ENCODE measurements at places on chromosomes 16 and 17.

DNA sequence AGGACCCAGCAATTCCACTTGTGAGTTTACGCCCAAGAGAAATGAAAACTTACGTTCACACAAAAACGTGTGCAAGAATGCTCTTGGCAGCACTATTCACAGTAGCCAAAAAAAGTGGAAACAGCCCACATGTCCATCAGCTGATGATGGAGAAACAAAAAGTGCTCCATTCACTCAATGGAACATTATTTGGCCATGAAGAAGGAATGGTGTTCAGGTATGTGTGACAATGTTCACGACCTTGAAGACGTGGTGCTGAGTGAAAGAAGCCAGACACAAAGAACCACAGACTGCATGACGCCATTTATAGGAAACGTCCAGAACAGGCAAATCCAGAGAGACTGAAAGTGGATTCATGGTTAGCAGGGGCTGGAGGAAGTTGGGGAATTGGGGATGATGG is 84.9 kb downstream of the ZDHHC7 start:
- no peak for DNase-seq

- DNase-seq, result peak; percentile 56
Measured at GRCh38 chr16:74297145-74297665, 591 bp downstream of the PSMD7 start.

DNA sequence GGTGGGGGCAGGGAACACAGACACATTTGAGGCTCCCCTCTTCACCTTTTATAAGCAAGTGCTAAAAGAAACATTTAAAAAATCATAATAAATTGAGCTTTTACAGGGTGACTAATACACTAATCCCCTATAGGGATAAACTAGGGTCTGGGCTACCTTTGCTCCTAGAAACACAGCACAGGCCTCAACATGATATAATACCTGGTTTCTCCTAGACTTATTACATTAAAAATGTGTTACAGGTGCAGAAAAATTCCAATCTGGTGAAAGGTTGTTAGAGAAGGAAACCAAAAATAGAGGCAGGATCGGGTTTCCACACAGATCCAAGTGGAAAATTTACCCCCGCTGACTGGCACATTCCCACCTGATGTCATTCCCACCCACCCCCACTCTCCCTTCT is 124.7 kb upstream of the NOG start:
- DNase-seq, result no peak

DNA sequence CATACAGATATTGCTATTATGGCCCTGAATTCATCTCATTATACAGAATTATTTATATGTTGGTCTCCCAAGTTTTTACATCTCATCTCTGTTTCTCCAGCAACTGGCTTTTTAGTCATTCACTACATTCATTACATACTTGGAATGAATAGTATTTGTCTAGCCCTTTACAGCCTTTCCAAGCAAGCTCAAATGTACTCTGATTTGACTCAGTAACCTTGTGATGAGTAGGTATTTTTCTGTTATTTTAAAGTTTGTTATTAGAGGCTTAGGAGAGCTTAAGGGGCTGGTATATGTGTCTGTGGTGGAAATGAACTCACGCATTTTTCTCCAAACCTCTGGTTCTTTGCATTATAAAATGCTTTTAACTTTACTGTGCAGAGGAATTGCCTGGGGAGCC is 224.7 kb downstream of the SNX29 start:
- DNase-seq, result no peak

DNA sequence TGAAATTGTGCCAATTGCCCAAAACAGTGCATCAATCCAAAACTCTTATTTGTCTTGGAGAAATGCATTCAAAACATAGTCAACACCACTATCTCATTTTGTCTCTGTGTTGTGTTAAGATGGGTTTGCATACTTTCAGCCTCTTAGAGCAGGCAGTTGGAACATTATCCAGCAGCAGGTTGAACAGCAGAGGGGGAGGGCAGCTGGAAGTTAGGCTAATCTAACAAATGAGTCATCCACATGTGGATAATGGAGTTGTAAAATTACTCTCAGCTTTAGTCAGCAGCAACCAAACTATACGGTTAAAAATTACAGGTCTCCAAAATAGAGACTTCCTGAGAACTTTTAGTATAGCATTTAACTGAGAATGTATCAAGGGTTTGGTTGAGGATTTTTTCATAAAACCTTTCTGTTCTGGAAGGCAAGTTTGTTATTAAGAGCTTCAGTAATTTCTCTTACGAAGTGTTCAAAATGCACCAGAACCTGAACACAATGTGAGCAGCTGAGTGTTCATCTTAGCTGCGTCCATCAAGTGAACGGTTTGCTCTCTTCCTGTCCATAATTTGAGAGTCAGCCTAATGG is 46.3 kb downstream of the PRKCA start:
- DNase-seq, result peak; percentile 26

GRCh38 chr17:9521062-9521461 is 54.6 kb downstream of the STX8 start:
- DNase-seq, result no peak

DNA sequence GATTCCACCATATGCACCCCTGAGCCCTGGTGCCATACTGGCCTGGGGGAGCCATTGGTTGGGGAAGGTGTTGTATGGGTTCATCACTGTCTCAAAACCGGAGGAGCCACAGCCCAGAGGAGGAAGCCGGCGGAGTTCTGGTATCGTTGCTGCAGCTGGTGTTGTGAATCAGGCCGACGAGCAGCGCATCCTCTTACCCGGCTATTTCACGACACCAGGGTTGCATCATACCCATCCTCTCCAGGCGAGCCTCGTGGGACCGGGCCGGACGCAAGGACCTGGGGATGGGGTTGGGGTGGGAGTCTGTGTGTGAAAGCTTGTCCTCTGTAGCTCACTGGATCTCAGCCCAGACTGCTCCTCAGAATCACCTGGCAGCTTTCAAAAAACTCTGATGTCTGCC is 6.6 kb upstream of the SLC12A3 start:
- no peak for DNase-seq

GRCh38 chr17:65485388-65486299 is 75.8 kb downstream of the AXIN2 start:
- no peak for DNase-seq

DNA sequence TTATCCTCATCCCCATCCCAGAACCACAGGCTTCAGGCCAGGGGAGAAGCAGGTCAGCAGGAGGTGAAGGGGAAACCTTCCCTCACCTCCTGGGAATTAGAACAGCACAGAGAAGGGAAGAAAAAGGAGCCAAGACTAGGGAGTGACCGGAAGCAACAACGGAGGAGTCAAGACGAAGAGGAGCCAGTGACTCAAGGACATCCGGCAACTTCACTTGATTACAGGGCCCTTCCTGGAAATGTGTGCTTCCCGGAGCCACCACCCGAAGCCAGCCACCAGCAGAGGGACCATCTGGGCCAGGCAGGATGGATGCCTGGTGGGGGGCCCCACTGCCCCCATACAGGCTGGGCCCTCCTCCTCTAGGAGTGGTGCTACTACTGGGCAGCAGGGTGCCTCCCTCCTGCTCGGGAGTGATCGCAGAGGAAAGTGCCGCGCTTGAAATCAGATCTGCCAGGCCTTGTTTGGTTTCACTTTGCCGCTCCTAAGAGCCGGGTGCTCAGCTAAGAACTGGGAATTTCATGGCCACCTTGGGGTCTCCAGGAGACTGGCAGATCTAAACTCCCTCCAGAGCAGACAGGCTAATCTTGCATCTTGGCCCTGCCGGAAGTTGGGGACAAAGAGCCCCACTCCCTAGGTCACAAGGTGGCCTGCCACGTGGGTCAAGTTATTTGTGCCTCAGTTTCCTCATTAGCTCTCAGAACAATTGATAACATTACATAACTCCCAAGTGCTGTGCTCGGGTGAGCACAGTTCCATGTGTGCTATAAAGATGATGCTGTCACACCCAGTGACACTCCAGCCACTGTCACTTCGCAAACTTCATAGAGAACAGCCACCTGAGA is 6.6 kb downstream of the CDC42EP4 start:
- no peak for DNase-seq

DNA sequence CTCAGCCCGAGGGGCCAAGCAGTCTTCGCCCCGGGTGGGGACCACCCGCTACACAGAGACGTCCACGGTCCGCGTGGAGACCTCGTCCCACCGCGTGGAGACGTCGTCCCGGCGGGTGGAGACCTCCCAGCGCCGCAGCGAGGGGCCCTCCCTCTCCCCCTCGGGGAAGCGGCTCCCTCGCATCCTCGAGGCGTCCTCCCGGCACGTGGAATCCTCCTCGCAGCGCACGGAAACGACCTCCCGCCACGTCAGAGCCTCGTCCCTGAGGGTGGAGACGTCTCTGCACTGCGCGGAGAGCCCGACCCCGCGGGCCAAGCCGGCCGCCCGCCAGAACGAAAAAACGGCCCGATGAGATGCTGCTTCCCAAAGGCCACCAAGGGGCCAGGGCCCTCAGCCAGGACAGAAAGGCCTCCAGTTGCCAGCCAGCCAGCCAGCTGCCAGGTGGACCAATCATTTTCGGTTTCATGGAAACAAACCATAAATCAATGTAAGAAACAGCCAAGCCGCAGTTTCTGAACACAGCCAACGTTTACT is 424 bp downstream of the C17orf100 start:
- no peak for DNase-seq

DNA sequence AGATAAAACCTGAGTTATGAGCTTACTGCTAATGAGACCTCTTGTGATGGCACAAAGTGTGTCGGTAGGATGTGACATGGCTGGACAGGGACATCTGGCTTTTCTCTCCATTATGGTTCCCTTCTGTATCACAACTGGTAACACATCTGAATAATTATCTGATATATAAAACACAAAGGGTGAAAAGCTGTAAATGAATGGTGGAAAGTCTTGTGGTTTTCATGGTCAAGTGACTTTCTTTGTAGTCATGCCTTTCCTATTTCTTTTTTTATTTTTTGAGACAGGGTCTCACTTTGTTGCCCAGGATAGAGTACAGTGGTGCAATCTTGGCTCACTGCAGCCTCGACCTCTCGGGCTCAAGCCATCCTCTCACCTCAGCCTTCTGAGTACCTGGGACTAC is 35.3 kb upstream of the ZFHX3 start:
- DNase-seq, result no peak

GRCh38 chr16:35711435-35711834 is 2252.0 kb downstream of the TP53TG3F start:
- no peak for DNase-seq

GRCh38 chr17:70891306-70891705 is 722.0 kb downstream of the KCNJ2 start:
- no peak for DNase-seq

GRCh38 chr17:36736201-36737156 is 135.1 kb downstream of the MRM1 start:
- no peak for DNase-seq

DNA sequence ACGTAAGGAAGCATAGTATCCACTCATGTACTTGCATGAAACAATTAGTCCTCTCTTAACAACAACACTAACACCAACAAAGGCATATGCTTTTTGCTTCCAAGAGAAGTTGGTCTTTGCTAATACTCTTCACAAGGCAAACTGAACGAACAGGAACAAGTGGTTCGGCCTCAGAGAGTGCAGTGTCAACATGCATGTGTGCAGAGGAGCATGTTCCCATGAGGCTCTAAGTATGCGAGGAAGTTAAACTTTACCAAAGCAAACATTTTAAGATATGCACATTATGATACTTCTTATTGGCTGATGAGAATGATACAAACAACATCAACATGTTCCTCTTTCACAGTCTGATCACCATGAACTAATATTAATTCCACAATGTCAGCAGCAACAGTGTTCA is 285.3 kb upstream of the IRX5 start:
- no peak for DNase-seq

GRCh38 chr17:21010705-21011596 is 31.9 kb downstream of the USP22 start:
- DNase-seq, result no peak

GRCh38 chr17:69090365-69090764 is 29.6 kb upstream of the ABCA9 start:
- no peak for DNase-seq

- no peak for DNase-seq
Measured at GRCh38 chr17:59487161-59487873, 78.1 kb upstream of the DHX40 start.

GRCh38 chr17:73422121-73422520 is 110.3 kb upstream of the CDC42EP4 start:
- DNase-seq, result no peak

DNA sequence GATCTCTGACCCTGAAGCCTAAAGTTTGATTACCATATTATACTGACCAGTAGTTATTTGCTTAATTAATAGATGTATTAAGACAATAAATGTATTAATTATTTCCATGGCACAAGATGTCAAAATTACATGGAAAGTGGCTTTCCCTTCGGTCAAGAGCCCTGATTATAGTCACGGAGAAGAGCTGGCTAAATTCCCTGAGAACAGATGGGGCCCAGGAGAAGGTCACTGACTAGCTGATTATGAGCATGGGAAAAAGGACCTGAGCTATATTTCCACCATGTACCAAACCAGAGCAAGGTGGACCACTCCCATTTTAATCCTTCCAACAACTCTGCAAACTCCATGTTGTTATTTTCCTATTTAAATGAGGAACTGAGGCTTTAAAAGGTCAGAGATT is 12.9 kb upstream of the MYO18A start:
- no peak for DNase-seq

- DNase-seq, result no peak
Measured at GRCh38 chr17:68733241-68734176, 132.3 kb upstream of the FAM20A start.

DNA sequence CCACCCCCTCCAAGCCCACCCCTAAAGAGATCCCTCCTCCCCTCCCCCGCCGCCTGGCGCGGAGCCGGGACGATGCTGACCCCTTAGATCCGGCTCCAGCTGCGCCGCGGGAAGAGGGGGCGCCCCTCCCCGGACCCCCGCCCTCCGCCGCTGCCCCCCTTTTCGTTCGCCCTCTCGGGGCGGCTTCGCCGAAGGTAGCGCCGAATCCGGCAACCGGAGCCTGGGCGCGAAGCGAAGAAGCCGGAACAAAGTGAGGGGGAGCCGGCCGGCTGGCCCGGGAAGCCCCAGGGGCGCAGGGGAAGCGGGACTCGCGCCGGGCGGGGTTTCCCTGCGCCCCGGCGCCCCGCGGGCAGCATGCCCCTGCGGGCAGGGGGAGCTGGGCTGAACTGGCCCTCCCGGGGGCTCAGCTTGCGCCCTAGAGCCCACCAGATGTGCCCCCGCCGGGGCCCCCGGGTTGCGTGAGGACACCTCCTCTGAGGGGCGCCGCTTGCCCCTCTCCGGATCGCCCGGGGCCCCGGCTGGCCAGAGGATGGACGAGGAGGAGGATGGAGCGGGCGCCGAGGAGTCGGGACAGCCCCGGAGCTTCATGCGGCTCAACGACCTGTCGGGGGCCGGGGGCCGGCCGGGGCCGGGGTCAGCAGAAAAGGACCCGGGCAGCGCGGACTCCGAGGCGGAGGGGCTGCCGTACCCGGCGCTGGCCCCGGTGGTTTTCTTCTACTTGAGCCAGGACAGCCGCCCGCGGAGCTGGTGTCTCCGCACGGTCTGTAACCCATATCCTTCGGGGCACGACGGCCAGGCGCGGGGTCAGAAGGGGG is 623 bp downstream of the CACNA1G start:
- no peak for DNase-seq

DNA sequence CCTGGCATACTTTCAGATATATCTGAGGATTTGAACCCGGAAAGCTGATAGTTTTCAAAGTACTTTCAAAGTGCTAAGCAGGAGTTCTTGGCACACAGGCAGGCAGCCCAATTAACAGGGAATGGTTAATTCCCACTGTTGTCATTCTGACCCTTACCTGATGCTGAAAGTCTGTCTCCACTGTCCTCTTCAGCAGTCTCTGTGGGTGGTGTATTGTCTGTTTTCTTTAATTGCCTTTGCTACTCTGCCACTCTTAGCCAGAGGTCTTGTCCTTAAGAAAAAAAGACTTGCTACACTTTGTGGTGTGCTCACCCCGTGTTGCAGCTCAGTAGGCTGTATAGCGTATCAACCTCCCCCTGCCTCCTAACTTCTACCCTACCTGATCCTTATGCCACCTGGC is 63.2 kb upstream of the SLC12A3 start:
- DNase-seq, result no peak

- no peak for DNase-seq
Measured at GRCh38 chr17:39198186-39198566, 707 bp upstream of the CACNB1 start.
